8988T (cell line): ENCODE measurements at places on chromosomes 5 and 9.

DNA sequence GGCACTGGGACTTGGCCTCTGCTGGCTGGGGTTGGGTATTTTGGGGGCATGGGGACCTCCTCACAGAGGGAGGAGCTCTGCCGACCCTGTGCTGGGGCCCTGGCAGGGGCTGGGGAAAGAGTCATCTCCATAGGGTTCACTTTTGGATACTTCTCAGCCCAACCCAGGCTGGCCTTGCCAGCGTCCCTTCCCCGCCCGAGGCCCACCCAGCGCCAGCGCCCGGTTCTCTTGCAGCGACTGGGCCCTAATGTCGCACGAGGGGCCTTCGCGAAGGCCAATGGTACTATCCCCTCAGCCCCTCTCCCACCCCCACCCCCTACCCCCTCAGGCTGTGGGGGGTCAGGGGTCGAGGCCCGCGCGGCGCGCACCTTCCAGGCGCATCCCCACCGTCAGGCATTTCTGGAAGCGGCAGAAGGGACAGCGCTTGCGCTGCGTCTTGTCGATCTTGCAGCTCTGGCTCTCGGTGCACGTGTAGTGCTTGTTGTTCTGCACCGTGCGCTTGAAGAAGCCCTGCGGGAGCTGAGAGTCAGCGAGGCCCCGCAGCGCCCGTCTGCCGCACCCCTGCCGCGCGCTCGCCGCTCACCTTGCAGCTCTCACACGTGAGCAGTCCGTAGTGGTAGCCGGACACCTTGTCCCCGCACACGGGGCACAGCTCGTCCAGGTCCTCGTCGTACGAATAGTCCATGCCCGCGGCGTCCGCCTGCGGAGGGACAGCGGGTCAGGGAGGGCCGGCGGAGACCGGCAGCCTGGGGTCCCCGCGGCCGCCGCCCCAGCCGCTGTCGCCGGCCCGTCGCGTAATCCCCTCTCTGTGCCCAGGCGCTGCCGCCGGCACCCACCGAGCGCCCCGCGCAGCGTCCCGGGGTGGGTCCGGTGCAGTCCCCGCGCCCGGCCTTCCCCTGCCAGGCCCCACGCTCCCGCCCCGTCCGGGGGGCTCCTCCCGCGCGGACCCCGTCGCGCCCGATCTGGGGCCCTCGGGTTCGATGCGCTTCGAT is 4.2 kb downstream of the NR5A1 start:
- no peak for DNase-seq

GRCh38 chr9:17906841-17907778 is 328.2 kb downstream of the SH3GL2 start:
- no peak for DNase-seq

GRCh38 chr5:150618588-150619281 is 21.7 kb upstream of the SYNPO start:
- DNase-seq = no peak

DNA sequence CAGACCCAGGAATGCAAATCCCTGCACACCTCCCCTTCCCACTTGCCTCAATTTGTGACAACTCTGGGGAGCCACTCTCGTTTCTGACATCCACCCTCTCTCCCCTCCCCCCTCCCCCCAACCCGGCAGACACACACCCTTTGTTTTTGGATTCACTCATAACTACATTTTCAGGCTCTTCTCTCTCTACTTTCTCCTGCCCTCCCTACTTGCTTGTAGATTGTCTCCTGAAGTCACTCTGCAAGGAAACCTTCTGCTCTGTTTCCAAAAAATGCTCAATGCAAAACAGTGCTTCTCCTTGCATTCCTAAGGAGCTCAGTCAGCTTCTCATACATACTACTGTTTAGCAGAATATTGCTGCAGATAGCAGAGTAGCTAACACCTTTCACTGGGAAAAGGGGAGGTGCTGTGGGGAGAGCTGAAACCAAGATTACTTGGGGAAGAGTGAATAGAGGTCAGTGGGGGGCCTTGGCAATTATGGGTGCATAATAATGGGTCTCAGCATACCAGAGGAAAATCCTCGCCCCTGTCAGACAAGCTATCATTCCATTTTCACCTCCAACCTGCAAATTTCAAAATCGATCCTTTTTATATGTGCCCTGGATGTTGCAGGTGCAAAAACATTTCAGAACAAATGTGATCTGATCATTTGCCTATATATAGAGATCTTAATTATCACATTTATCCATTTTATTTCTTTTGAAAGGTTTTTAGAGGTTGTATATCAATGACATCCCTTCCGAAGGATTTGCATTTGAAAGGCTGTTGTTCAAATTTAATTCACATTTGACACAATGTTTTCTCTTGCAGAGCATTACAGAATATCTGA is 1860.7 kb upstream of the WWC1 start:
- DNase-seq = no peak

GRCh38 chr5:57736716-57737115 is 254.1 kb upstream of the ACTBL2 start:
- no peak for DNase-seq
